ENCODE measurements at places on chromosomes 3 and 15.

GRCh38 chr3:194158942-194159439, 23.0 kb downstream of the HES1 start:
- no peak for DNase-seq

GRCh38 chr15:39799552-39800011, 16.9 kb upstream of the FSIP1 start:
- no peak for DNase-seq

DNA sequence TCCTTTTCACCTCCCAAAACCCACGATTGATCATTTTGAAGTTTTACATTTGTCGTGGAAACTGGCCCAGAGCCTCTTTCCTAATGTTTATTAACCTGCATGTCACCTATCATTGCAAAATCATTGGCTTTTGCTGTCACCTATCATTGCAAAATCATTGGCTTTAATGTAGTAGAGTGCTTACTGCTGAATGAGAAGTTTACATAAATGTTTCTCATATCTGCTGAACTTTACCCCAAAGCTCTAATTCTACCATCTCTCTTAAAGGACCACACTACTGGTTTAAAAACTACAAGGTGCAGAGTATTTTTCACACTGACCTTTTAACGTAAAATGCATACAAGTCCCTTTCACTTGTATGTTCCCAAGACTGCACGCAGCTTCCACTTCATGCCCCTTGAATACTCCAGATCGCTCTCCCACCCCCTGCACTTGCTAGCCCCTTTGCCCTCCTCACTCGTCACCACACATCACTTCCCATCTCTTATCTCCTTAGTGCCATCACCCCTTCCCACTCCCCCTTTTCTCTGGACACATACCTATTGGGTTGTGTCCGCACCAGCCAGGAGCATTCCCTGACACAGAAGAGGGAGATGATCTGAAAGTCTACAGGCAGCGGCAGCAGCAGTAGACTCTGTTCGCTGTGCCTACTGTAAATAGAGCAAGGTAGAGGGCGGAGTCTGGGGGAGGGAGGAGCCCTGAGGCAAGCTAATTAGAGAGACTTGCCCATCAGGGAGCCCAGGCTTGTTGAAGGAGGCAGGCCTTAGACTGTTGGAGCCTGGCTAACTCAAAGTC, 30.2 kb upstream of the ATOSA start:
- peak; percentile 49 for DNase-seq

- DNase-seq: no peak
These were observed 47.8 kb upstream of the CTSH start for GRCh38 chr15:78992416-78993256.

- DNase-seq: no peak
These were observed 59.1 kb upstream of the NEDD4 start for GRCh38 chr15:56052395-56053045.

GRCh38 chr3:139243710-139244109, 100.1 kb upstream of the MRPS22 start:
- DNase-seq: no peak

GRCh38 chr15:65579762-65580161, 31.2 kb downstream of the INTS14 start:
- DNase-seq: no peak

DNA sequence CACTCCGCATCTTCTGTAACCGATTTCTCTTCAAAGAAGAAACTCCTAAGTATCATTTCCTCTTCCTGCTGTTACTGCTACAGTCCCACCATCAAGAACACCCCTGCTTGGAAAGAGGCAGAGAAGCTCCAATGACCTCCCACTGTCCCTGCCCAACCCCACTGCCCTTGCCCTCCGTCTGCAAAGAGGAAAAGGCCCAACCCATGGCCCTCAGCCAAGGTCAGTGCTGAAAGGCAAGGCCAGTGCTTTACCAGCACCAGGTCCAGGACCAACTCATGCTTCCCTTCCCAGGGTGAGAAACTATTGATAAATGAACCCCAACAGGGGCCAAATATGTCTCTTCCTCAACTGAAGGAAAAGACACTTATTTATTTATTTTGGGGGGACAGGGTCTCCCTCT, 22.5 kb downstream of the FAM240A start:
- no peak for DNase-seq

DNA sequence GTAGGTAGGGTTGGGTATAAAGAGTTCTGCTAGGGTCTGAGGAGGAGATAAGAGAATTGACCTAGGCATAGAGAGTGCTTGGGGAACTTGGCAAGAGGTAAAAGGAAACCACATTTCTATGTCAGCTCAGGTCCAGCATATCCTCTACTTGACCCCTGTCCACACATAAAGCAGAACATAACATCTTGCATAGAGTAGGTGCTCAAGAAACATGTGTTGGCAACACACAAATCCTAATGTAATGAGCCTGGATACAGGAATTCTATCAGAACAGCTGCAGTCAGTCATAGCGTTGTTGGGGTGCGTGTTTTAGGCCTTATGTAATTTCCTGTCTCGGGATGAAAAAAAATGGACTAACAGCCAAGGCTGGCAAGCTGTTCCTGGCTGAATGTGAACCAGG, 35.0 kb upstream of the PLCL2 start:
- DNase-seq: no peak

DNA sequence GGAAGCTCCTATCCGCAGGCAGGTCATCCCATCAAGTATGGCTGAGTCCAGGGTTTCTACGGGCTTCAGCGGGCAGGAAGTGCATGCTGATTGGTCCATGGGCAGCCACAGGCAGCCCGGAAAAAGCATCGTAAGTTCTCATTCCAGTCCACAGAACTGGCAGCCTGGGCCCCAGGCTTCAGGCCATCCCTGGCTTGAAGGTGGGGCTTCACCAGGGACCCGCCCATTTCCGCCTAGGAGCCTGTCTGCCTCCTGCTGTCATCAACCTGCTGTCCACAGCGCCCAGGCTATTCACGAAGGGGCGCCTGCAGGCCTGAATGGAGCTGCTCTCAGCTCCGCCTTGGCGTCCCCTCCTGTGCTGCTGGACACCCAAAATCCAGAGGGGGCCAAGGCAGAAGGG, 13.9 kb downstream of the PCYT1A start:
- no peak for DNase-seq
